Mesenteric fat pad (tissue), 1 donor: ENCODE measurements at places on chromosomes 6 and 20. TPM values are rescaled to one million over a fixed set of nuclear protein-coding genes. Genes with fewer than 3 reads are reported as not detected.

The HLA-DPA1 gene
- 82.5 TPM for total RNA-seq

GRCh38 chr6:153673225-153673624 is 365.8 kb upstream of the OPRM1 start:
- no peak for DNase-seq

DNA sequence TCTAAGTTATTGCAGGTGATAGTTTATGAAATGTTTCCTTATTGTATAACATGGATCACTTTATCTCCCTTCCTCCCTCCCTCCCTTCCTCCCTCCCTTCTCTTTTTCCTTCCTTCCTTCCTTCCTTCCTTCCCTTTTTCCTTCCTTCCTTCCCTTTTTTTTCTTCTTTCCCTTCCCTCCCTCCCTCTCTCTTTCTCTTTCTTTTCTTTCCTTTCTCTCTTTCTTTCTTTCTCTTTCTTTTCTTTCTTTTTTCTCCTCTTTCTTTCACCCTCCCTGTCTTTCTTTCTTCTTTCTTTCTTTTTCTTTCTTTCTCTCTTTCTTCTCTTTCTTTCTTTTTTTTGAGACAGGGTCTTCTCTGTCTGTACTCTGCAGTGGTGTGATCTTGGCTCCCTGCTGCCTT is 5.8 kb downstream of the OR2B3 start:
- DNase-seq, result no peak

DNA sequence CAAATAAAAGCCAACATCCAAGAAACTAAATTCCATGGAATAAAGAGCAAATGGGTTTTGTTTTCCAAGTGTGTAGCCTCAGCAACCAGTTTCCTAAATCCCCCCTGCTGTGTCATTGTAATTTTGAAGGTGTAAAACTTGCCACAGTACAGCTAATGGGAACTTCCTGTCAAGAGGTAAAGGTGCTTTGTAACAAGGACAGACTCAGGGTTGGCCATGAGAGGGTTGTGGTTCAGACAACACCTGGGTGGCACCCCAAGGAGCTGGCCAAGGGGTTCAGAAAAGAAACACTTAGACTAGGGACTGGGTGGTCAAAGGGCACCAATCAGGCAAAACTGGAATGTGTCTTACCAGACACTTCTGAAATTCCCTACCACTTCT is 52.4 kb upstream of the LYRM2 start:
- no peak for DNase-seq

- no peak for DNase-seq
These were observed 859.4 kb downstream of the MAFB start for GRCh38 chr20:39829661-39830060.

The SLC24A3 gene
- total RNA-seq, result 16.9 TPM
